ENCODE measurements at places on chromosomes 2 and 18.

DNA sequence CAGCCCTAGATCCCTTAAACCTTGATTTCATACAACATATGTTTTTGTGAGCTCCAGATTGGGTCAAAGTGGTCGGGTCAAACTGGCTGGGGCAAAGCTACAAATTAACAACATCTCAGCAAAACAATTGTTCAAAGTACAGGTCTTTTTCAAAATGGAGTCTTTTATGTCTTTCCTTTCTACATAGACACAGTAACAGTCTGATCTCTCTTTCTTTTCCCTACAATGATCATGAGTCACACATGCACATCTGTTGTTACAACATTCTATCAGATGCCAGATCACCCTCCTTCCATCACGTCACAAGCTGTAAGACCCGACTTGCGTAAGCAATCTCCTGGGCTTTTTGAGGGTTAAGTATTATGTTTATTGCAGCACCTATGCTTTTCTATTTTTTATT is 55.1 kb downstream of the RHOB start:
- DNase-seq: peak; percentile 86

DNA sequence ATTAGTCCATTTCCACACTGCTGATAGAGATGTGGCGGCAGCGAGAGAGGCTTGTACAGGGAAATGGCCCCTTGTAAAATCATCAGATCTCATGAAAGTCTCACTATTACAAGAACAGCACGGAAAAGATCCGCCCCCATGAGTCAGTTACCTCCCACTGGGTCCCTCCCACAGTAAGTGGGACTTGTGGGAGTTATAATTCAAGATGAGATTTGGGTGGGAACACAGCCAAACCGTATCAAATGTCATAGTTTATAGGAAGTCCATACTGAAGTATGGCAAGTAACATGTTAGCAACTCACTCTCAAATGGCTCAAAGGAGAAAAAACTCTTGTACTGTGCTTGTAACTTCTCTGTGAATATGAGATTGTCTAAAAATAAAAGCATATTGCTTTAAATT is 56.1 kb downstream of the FARP2 start:
- DNase-seq: no peak

GRCh38 chr2:111664275-111664850 is 219.6 kb downstream of the ANAPC1 start:
- DNase-seq: no peak

DNA sequence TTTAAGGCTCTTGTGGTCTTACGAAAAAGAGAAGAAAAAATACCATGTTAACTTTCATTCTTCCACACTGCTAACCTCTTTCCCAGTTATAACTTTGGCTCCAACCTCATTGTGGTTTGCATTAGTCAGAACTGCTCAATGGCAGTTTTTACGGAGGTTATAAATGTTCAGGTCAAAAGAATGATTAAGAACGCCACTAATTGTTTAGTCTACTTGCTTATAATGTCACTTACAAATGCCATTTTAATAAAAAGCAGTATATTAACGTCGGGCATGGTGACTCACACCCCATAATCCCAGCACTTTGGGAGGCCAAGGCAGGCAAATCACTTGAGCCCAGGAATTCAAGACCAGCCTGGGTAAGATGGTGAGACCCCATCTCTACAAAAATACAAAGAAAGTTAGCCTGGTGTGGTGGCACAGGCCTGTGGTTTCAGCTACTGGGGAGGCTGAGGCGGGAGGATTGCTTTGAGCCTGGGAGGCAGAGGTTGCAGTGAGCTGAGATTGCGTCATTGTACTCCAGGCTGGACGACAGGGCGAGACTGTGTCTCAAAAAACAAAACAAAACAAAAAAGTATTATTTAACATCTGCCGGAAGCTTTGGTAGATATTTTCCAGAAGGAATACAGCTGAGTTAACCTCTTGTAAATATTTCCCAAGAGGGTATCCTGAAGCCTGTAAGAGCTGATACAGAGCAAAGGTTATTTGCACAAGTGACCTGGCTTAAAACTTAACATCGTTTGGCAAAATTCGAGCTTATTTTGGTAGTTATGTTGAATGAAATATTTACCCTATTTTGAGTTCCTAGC is 5.1 kb downstream of the AGPS start:
- DNase-seq: peak; percentile 67

GRCh38 chr2:144827404-144827803 is 307.5 kb upstream of the ZEB2 start:
- DNase-seq: no peak

- DNase-seq: no peak
These were observed 7.9 kb upstream of the ASPRV1 start for GRCh38 chr2:69969126-69969983.

GRCh38 chr2:196247114-196247975 is 76.0 kb upstream of the STK17B start:
- DNase-seq: no peak

GRCh38 chr2:141207036-141207385 is 923.8 kb downstream of the LRP1B start:
- DNase-seq: no peak

DNA sequence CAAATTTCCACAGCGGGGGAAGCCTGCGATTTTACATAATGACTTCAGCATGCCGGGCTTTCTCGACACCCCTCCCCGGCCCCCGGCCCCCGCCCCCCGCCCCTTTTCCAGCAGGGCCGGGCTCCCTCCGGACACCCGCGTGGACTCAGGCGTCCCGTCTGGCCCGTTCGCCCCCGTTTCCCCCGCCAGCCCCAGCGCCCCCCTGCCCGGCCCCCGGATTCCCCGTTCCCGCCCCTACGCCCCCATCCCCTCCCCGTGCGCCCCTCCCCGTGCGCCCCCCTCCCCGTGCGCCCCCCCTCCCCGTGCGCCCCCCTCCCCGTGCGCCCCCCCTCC is 456 bp upstream of the NFATC1 start:
- no peak for DNase-seq

GRCh38 chr18:9348766-9349165 is 14.2 kb downstream of the TWSG1 start:
- DNase-seq: no peak

GRCh38 chr2:241036397-241036963 is 38.1 kb downstream of the SNED1 start:
- no peak for DNase-seq

DNA sequence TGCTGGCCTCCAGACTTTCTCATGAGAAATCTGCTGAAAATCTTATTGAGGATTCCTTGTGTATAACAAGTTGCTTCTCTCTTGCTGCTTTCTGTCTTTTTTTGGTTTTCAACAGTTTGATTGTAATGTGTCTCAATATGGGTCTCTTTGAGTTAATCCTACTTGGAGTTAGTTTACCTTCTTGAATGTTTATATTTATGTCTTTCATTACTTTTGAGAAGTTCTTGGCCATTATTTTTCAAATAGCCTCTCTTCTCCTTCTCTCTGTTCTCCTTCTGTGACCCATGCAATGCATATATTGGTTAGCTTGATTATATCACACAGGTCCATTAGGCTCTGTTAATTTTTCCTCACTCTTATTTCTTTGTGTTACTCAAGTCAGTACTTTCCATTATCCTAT is 67.4 kb upstream of the ADAM23 start:
- no peak for DNase-seq

GRCh38 chr2:169139993-169140767 is 70.8 kb downstream of the DHRS9 start:
- no peak for DNase-seq

DNA sequence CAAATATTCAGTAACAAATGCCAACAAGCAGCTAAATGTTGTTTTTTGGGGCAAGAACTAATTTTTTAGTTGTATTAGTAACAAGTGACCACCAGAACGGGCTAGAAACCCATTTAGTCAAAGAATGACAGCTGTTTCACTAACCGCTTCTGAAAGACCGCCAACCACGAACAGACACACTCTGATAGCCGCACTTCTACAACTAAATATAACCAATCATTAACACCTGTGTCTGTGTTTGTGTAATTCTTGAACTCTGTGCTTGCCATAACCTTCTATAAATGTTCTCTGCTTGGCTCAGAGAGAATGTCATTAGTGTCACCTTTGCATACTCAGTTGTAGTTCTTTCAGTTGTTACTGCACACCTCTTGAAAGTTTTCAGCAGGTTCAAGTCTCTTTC is 526.3 kb upstream of the LRRTM1 start:
- DNase-seq: no peak

GRCh38 chr2:98242003-98242402 is 104.3 kb upstream of the CNGA3 start:
- DNase-seq: no peak

- DNase-seq: peak; percentile 14
These were observed 29.6 kb downstream of the DOK1 start for GRCh38 chr2:74584088-74584645.

- DNase-seq: peak; percentile 86
These were observed 34.1 kb upstream of the MAT2A start for GRCh38 chr2:85504778-85505261.

- DNase-seq: no peak
These were observed 108.7 kb downstream of the UXS1 start for GRCh38 chr2:106085181-106085940.

Measured in GM03348 (cell line).